Upper lobe of right lung (tissue), 1 donor: ENCODE measurements at places on chromosomes 3 and 15. TPM values are rescaled to one million over a fixed set of nuclear protein-coding genes. Genes with fewer than 3 reads are reported as not detected.
A peak's percentile ranks its signal among the peaks of the same experiment; 100 is the strongest.

DNA sequence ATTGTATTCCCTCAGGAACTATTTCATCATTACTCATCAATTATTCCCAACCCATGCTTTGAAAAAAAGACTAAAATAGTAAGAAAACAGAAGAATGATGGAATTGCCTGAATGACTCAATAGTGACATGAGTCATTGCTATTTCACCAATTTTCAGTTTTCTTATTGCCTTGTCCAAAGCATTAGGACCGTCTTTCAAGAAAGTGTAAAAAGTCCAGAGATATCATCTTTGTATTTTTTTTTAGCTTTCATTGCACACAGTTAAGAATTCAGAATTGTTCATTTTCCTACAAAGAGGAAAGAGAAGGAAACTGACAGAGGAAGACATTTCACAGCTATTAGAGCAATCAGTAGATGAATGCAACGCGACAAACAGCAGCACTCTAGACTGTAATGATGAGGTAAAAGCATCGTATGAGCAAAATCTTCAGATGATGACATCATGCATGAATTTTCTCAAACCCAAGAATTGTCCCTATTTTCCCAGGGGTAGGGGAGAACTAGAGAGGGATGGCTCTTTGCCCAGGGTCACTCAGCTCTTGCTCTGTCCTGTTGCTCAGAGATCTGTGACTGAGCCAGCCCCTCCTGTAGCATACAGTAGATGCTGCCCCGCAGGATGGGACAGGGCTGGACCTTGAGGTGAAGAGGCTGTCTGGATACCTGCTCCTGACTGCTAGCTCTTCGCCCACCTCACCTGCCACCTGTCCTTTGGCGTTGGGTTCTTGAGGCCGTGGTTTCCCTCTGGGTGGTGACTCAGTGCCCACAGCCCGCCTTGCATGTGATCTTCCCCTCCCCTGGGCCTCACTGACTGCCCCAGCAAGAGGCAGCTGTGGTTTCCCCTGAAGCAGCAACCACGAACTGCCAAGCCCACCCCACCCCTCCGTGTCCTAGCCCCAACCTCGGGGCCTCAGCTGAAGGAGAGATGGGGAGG is 84.8 kb downstream of the PPCDC start:
- H3K36me3 ChIP-seq: no peaks in the 10 kb centered on the region
- H3K4me1 ChIP-seq: peaks cover 16% of the 10 kb centered on the region
- H3K27ac ChIP-seq: no peak overlapping the region
- DNase-seq: no peak

The TMEM40 gene
- not detected for total RNA-seq

The CPB1 gene
- 6.9 TPM for total RNA-seq

The DLL4 gene
- total RNA-seq: 22.0 TPM

The GPR171 gene
- total RNA-seq: 3.2 TPM

GRCh38 chr3:149621218-149622005 is 36.4 kb downstream of the WWTR1 start:
- H3K27me3 ChIP-seq: no peaks in the 10 kb centered on the region
- no peak overlapping the region for H3K4me3 ChIP-seq
- no peak for DNase-seq
- peaks cover 24% of the 10 kb centered on the region for H3K4me1 ChIP-seq
- peak overlapping the region; percentile 26 for H3K27ac ChIP-seq

DNA sequence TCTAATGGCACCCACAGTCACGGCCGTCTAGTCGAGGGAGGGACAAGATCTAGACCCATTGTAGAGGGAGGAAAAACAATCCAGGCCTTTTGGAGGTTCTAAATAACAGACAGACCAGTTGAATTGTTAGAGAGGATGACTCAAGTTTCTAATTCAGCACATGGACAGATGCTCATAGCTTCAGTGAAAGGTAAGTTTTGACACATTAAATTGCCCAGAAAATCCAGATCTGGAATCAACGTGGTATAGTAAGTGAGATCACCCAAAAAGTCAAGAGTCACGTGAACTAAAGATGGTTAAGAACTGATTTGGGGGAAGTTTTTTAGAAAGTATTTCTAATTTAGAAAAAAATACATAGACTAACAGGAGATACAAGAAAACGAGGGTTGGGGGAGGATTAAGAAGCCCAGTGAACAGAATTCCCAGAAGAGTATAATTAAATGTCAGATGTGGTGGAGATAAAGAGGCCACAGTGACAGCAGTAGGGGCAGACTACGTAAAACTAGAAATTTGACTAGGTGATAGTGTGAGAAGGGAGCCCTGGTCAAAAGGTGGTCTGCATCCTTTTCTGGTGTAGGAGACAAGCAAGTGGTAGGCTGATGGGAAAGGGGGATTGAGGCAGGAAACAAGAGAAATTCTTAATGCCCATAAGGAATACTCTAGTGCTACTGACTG is 47.1 kb downstream of the CAPN7 start:
- peaks cover 100% of the 10 kb centered on the region for H3K36me3 ChIP-seq
- H3K4me1 ChIP-seq: no peaks in the 10 kb centered on the region
- H3K27ac ChIP-seq: no peak overlapping the region

GRCh38 chr3:73624821-73625665 is at the start of gene PDZRN3:
Gene PDZRN3, minus strand, starts transcription at chr3:73624941.
- H3K27ac ChIP-seq: peak within 1 kb of the TSS; percentile 72
- peak; percentile 69 for DNase-seq
- no peaks in the 10 kb centered on the region for H3K27me3 ChIP-seq
- peak within 1 kb of the TSS; percentile 55 for H3K4me3 ChIP-seq
- no peaks in the 10 kb centered on the region for H3K36me3 ChIP-seq

The ZNF80 gene
- not detected for total RNA-seq

GRCh38 chr15:68354923-68355322 is 77.0 kb downstream of the ITGA11 start:
- H3K4me3 ChIP-seq: no peak overlapping the region
- H3K27me3 ChIP-seq: no peaks in the 10 kb centered on the region
- H3K36me3 ChIP-seq: no peaks in the 10 kb centered on the region
- no peak for DNase-seq
- no peak overlapping the region for H3K27ac ChIP-seq

The KLHL18 gene
- 23.5 TPM for total RNA-seq

The CRYGS gene
- 3.8 TPM for total RNA-seq

GRCh38 chr15:94367726-94368535 is 136.6 kb downstream of the MCTP2 start:
- no peak for DNase-seq
- H3K27me3 ChIP-seq: no peaks in the 10 kb centered on the region
- H3K4me1 ChIP-seq: no peaks in the 10 kb centered on the region

- H3K27ac ChIP-seq: no peak overlapping the region
- H3K4me1 ChIP-seq: peaks cover 7% of the 10 kb centered on the region
- no peaks in the 10 kb centered on the region for H3K36me3 ChIP-seq
- H3K27me3 ChIP-seq: peaks cover 86% of the 10 kb centered on the region
- no peak for DNase-seq
- H3K4me3 ChIP-seq: no peak overlapping the region
These were observed 220.7 kb downstream of the MEIS2 start for GRCh38 chr15:36879568-36880222.
